Mucosa of gallbladder (tissue), 1 donor: ENCODE measurements at places on chromosomes 7 and 10. TPM values are rescaled to one million over a fixed set of nuclear protein-coding genes. Genes with fewer than 3 reads are reported as not detected.

CALML5 gene
- not detected for total RNA-seq

HSPA12A gene
- 16.5 TPM for total RNA-seq

AKR1C2 gene
- 85.5 TPM for total RNA-seq

CPN1 gene
- not detected for total RNA-seq

CFAP58 gene
- 0.12 TPM for total RNA-seq

CLDN12 gene
- 72.0 TPM for total RNA-seq

IKZF1 gene
- 17.4 TPM for total RNA-seq

KCNIP2 gene
- total RNA-seq, result 2.5 TPM

DNA sequence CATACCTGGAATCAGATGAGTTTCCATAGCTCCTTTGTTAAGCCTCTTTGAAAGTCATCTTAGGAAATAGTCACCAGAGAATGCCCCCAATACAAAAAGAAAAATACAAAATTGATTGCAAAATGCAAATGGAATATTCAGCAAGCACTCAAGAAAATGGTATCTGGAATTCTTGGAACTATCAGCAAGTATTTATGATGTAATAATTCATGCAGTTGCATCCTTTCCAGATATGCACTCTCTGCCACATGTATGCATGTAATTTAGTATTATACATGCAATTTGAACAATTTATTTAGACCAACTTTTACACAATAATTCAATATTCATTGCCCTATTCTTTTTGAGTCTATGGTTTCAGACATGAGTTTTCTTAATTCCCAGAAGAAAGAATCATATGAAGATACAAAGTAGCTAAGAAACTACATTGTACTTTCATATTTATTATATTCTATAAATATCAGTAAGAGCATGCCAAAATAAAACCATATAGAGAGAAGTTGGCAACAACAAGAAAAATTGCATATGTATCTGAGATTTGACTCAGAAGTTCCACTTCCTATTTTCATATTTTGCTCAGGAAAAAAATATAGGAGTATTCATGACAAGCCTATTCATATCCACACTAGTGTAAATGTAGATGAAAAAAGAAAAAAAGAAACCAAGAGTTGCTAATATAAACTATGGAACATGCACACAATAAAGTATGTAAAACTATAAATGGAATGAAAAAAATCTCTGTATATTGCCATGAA is 338.5 kb downstream of the SEMA3D start:
- no peak for DNase-seq

- DNase-seq, result no peak
Measured at GRCh38 chr7:156747718-156748117, 107.1 kb downstream of the RNF32 start.

DNA sequence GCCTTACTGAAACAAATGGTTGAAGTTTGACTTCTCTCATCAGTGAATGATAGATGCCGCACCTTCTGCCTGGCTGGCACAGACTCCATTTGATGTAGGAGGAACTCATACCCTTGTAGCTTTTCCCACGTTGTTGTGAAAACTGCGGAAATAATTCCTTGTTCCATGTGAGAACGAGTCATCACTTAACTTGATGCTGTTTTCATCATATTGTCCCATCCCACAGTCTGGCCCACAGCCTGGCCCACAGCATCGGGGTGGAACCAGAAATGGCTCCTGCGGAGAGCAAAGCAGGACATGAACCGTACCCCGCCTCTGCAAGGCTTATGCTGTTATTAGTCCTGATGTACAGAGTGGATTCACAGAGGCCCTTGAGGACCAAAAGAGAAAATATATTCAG is 587.0 kb downstream of the SDK1 start:
- no peak for DNase-seq

- DNase-seq, result no peak
Measured at GRCh38 chr7:158811461-158811860, 17.8 kb downstream of the ESYT2 start.

DNA sequence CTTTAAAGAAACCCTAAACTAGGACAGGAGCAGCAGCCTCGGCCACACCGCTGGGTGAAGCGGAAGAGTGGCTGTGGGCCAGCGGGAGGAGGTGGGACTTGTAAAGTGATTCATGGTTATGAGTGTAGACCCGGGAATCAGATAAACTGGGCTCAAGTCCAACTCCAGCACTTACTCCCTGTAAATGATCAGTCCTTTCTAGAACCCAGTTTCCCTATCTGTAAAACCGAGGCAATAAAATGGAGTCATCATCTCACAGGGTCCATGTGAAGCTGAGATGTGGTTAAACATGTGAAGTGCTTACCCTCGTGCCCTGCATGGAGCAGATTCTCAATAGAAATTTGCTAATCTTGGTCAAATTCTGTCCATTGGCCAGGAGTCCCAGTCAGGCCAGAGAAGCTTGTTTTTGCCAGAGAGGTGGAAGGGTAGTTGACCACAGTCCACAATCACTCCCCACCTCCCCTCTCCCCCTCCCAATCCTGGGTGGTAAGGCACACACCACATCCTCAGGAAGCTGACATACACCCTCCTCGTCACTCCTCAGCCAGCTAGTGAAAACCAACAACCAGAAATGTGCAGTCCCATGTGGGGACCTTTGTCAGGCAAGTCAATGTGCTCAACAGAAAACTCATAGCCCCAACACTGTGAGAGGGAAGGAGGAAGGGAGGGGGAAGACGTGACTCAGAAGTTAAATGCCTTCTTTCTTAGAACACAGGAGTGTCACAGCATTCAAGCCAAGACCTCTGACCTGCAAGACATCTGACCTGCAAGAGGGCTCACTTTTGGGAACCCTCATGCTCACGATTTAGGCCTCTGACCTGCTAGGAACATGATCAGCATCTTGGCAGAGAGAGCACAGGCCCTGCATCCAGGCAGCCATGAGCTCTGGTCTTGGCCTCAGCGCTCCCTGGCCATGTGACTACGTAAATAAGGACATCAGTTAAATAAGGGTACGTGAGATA is 145.1 kb downstream of the PLXNA4 start:
- DNase-seq, result peak; percentile 15

GRCh38 chr7:39313974-39314373 is 252.2 kb upstream of the YAE1 start:
- no peak for DNase-seq

GRCh38 chr7:43891069-43891955 is 15.1 kb downstream of the URGCP start:
- DNase-seq, result no peak

GRCh38 chr7:18087687-18088078 is 60.0 kb upstream of the PRPS1L1 start:
- no peak for DNase-seq

GRCh38 chr10:104123397-104123796 is 1.4 kb downstream of the SFR1 start:
- no peak for DNase-seq

DNA sequence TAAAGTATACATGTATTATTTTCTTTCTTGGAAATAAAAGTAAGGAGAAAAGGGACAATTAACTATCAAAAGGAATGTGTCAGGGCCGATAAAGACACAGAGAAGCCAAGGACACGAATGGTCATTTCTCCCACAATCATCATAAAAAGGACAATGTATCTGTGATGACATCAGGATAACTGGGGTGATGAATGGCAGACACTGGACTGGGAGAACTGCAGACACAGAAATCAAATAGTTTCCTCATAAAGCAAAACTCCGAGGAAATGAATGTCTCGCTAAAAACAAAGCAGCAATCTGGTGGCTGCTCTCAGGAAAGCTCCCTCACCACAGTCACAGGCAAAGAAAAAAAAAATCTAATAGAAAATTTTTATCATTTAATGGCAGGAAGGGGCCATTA is 69.3 kb upstream of the NPY start:
- no peak for DNase-seq

- no peak for DNase-seq
Measured at GRCh38 chr7:158110034-158110590, 477.5 kb downstream of the PTPRN2 start.

GRCh38 chr7:18655912-18656311 is 160.4 kb downstream of the HDAC9 start:
- no peak for DNase-seq

DNA sequence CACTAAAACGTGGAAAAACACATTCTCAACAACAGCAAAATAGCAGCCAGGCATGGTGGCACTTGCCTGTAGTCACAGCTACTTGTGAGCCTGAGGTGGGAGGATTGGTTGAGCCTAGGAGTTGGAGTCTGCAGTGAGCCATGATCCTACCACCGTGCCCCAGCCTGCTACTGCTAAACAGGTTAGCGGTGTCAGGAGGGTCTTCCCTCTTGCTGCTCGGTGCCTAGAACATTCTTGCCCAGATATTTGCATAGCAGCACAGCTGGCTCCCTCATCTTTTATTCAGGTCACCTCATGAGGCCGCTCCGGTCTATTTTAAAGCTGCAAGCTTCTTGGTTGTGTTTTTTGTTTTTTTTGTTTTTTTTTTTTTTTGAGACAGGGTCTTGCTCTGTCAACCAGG is 2.9 kb upstream of the RABGEF1 start:
- DNase-seq, result no peak

- no peak for DNase-seq
Measured at GRCh38 chr7:18117482-18117881, 89.8 kb upstream of the PRPS1L1 start.

- no peak for DNase-seq
Measured at GRCh38 chr10:90587081-90587491, 270.8 kb downstream of the HTR7 start.

DNA sequence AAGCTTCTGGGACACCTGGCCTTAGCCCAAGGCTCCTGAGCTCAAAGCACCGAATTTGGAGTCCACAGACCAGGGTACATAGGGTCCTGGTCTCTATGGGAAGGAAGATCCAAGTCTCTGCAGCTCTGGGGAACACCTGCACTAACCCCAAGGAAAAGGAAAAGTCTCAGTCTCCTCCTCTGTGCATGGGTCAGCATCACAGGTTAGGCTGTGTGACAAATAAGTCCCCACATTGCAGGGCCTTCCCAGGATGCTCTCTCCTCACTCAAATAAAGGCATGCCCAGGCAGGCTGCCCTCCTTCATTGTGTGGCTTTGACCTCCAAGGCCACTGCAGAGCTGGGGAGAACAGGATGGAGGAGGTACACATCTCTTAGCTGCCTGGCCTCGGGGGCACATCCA is 121.0 kb upstream of the ZMIZ1 start:
- no peak for DNase-seq

GRCh38 chr10:89633484-89633883 is 11.6 kb downstream of the PANK1 start:
- DNase-seq, result no peak

- no peak for DNase-seq
Measured at GRCh38 chr7:72337390-72338167, 74.6 kb downstream of the CALN1 start.

DNA sequence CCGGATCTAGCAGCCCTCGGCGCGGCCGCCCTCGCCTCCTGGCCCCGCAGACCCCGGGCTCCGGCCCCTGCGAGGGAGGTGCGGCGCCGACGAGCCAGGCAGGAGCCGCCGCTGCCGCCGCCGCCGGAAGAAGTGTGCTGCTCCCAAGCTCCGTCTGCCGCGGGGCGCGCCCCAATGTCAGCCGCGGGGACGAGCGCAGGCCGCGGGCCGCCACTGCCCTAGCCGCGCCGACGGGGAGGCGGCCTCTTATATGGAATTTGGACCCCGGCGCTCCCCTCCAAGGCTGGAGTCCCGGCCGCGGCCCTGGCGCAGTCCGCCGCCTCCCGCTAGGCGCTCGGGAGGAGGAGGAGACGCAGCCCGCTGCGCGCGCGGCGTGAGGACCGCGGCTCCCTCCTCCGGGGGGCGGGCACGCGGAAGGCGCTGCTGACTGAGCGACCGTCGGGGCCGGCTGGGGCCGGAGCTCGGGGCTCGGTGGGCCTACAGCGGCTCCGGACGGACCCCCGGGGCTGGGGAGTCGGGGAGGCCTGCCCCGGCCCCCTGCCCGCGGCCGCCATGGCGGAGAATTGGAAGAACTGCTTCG is at the start of gene TRIM8:
TSS of gene TRIM8 (plus strand) at position 414 of the 580 bp plus-strand sequence. CDS start at position 553, 139 bp downstream.
- DNase-seq, result peak; percentile 36

- DNase-seq, result no peak
Measured at GRCh38 chr7:156654511-156655234, 14.1 kb downstream of the RNF32 start.

DNA sequence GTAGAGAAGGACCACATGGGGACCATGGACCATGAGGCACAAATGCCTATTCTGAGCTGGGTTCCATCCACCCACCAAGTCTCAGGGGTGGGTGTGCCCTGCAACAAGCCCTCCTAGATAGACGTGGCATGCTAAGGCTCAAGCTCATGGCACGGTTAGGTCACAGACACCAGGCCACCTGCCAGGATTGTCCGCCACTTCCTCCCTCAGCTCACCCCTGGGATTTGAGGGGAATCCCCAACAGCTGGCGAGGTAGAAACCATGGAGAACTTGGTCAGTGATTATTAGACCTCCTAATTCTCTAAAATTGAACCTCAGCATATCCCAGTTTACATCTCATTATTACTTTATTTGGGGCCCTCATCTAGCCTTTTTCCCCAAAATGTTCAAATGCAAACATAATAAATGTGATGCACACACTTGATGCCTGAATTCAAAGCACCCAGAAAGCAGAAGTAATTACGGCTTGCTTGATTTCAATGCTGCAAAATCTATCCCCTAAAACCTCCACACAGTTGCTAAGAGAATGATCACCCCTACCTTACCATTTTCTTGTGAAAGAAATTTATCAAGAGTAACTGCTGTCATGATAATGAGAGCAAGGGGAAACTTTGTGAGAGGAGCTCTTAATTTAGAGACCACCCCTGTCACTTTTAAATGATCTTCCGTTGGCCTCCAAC is 366.6 kb upstream of the PFKP start:
- DNase-seq, result no peak

GRCh38 chr10:46541735-46542566 is 14.5 kb downstream of the GPRIN2 start:
- no peak for DNase-seq
